ENCODE measurements at places on chromosomes 2 and 18.

- DNase-seq = no peak
These were observed 22.8 kb upstream of the ASB18 start for GRCh38 chr2:236286873-236287545.

- DNase-seq = no peak
These were observed 39.3 kb upstream of the NARS1 start for GRCh38 chr18:57660961-57661360.

GRCh38 chr2:37449761-37450296, 105.4 kb downstream of the QPCT start:
- no peak for DNase-seq

GRCh38 chr2:15728245-15728938, 136.7 kb downstream of the DDX1 start:
- no peak for DNase-seq

- DNase-seq = no peak
These were observed at the start of gene RNF152 for GRCh38 chr18:61892683-61893308. Gene RNF152, minus strand, starts transcription at chr18:61893007. Its CDS starts 76,544 bp downstream, at chr18:61816463.

- DNase-seq = no peak
These were observed 121.1 kb upstream of the FN1 start for GRCh38 chr2:215556979-215557378.

- no peak for DNase-seq
These were observed 240.3 kb downstream of the HDAC4 start for GRCh38 chr2:239160226-239161143.

- no peak for DNase-seq
These were observed 188.3 kb downstream of the TWIST2 start for GRCh38 chr2:239035997-239036731.

DNA sequence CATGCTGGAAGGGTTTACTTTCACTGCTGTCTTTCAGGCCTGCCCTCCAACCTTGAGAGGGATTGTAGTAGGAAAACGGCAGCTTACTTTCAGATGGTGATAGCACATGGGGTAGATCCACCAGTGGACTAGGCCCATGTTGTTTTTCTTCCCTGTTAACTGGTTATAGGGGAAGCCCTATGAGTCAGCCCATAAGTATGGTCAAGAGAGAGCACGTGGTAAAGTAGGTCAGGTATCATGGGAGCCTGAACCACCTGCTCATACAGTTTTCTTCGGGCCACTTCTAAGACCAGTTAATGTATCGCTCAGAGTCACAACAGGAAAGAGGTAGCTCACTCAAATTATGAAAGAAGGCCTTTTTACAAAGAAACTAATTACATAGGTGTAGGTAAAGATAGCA, 33.0 kb downstream of the PDK1 start:
- DNase-seq = no peak

DNA sequence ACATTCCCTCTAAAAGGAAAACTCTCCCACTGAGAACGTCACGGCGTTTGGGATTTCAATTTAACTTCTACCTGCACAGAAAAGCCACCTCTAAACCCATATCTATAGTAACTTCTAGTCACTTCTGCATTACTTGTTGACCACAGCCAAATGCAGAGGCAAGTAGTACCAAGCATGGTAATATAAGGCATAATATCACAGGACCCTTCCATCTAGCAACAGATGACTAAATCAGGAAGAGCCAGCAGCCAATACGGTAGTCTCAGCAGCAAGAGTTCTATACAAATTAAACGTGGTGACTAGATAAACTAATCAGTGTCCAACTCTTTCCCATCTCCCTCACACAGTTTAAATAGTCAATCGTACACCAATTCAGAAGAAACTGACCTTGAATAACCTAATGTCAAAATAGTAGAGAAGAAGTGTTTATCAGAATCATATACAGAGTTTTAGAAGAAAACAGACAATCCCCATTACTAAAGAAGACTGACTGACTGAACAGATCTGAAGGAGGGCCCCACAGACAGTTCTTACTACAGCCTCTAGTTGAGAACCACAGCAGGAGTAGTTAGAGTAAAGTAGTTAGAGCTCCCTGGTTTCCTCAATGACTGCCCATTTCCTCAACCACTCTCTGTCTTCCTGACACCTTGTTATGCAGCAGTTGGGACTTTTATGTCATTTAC, 30.0 kb downstream of the MEMO1 start:
- no peak for DNase-seq

GRCh38 chr18:63787673-63788072, 12.5 kb downstream of the SERPINB7 start:
- DNase-seq = no peak

All from stimulated activated CD8-positive, alpha-beta memory T cell treated with anti-CD3 and anti-CD28 coated beads, Interleukin-7, amount 100 ng/mL, for 1 hour (primary cell).